Stimulated activated CD8-positive, alpha-beta memory T cell treated with anti-CD3 and anti-CD28 coated beads, Interleukin-2, amount 100 ng/mL, for 1 hour (primary cell): ENCODE measurements at places on chromosomes 13 and 19.

GRCh38 chr13:39998166-39998565, 342.7 kb downstream of the COG6 start:
- DNase-seq, result no peak

DNA sequence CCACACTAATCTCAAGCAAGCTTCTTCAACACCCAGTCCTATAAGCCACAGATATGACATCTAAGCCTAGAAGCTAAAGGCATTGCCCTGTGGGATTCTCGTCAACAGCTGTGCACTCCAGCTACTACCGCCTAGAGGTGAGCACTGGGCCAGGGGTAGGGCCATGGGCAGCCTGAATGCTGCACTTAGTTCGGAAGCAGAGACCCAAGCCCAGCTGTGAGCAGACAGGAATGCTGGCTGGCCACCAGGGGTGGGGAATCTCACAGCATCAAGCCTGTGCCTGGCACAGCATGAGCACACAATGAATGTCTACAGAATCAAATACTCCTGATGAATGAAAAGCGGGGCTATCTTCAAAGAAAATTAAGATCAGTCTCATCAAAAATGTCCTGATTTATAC, 167.5 kb upstream of the UBL3 start:
- DNase-seq, result no peak

DNA sequence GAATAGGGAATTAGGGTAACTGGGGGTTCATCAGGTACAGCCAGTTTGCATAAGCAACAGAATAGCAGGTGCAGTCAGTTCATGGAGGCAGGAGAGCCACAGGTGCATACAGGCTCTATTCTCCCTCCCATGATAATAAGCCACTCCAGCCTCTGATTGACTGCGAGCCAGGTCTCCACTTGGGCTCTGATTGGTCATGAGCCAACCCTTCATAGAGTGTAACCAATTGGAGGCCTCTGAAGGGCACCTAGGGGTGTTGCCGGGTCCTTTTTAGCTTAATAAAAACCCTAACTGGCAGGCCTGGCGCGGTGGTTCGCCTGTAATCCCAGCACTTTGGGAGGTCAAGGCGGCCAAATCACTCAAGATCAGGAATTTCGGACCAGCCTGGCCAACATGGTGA, 8.7 kb upstream of the CKM start:
- DNase-seq, result no peak

- no peak for DNase-seq
Observed at GRCh38 chr13:97387485-97387839, 46.5 kb upstream of the RAP2A start.

DNA sequence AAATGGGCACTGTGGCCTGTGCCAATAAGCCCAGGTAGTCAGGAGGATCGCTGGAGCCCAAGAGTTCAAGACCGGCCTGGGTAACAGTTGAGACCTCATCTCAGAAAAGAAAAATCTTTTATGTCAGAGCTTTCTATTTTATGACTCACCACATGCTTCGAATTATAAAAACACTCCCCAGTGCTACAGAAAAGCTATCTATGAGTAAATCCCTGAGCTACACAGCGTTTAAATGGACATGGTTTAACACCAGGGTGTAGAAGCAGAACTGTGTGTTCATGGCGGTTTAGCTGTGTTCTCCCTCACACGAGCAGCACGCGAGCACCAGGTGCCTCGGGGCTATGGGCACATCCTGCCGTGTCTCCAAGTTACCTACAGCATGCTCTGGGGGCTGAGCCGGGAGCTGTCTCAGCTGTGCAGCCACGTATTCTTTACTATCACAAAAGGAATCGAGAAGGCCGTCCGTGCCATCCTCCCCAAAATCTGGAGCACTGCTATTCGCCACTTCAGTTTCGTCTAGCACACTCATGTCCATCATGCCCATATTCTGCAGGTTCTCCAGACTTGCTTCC, 6.7 kb downstream of the SAFB2 start:
- DNase-seq, result no peak

DNA sequence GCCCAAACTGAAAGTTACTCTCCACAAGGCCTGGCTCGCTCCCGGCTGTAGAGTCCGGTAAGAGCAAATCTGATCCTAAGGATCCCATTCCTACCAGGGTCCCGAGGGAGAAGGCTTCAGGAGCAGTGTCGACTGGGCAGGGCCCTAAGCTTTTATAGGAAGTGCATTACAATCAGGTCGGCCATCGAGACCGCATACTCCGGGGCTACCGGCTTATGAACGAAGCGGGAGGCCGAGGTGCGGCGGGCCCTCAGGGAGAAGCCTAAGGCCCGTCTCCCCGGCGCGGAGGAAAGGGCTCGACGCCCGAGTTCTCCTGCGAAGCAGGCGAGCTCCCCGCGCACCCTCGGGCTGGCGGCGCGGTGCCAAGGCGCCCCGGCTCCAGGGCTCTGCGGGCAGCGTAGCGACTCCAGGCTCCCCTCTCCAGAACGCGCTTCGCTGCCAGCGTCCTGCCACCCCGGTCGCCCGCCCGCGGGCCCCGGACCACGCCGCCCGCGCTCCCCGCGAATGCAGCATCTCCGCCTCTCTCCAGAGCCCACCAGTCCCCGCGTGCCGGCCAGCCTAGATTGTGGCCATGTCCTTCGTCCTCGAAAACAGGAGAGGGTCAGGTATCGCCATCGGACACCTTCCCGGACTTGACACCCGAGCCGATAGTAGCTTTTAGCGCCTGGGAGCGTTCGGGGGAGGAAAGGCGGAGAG, 1.4 kb downstream of the EFNB2 start:
- DNase-seq, result no peak

DNA sequence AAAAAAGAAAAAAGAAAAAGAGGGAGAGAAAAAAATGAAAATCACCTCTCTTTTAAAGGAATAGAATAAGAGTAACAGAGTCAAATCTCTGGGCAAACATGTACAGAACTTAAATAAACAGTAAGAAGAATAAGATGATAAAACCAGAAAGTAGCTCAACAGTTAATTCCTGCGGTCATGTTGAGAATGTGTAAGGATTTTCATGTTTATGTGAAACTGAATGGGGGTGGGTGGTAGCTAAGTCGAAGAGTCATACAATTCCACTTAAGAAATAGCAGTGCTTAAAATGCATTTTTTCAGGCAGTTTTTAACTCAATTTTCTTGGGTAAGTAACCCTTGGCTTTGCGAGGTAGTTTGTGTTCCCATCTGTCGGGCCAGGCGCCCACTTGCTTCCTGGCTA, 60.9 kb downstream of the PEX11G start:
- no peak for DNase-seq

- no peak for DNase-seq
Observed at GRCh38 chr19:30861919-30862318, 487.3 kb downstream of the TSHZ3 start.

DNA sequence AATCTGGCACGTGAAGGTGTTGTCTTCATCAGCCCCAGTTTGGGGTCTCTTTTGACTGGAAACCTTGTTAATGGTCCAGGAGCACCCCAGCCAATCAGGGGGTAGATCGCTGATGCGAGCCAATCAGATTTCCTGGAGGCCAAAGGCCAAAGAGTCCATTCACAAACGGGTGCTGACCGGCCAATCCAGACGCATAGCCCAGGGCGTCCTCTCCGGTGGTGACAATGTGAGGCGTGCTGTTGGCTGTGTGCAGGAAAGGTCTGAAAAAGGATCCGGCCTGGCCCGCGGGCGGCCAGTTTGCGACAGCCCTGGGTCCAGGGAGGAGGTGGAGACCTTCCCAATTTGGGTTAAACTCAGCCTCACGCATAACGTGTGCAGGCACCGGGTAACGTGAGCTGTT, 3.1 kb downstream of the MAST3 start:
- DNase-seq, result no peak

- no peak for DNase-seq
Observed at GRCh38 chr13:49584771-49585182, 581 bp downstream of the RCBTB1 start.

- no peak for DNase-seq
Observed at GRCh38 chr13:94761407-94761806, 49.1 kb upstream of the SOX21 start.

DNA sequence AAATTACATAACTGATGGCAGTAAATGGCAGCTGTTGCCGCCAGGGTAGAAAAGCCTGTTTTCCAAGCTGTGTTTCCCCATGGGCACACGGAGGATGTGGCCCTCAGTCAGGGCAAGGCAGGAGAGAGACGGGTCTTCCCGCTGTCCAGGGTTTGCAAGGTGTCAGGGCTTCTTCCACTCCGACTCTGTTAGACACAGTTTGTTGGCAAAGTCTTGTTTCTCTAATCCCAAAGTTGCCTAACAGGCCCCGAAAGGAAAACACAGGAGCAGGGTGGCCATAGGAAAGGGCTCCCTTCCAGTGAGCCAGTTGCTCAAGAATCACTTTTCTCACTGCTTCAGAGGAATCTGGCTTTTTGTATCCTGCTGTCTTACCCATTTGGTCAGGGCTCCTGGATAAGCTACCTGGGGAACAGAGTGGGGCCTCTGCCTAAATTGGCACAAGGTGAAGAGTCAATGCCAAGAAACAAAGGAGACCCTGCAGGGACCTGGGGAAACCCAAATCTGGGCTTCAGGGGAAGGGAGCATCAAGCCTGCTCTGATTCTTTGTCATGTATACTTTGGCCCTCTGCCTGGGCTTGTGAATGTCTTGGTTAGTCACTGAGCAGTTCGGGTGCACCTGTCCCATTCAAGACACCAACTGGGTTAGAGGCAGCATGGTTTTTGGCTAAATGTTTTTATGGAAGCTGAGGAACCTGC, 29.0 kb upstream of the CXCL17 start:
- DNase-seq, result no peak

GRCh38 chr13:79648191-79648590, 167.2 kb downstream of the NDFIP2 start:
- no peak for DNase-seq

GRCh38 chr19:19711306-19711933, 21.5 kb downstream of the ZNF14 start:
- DNase-seq, result no peak

DNA sequence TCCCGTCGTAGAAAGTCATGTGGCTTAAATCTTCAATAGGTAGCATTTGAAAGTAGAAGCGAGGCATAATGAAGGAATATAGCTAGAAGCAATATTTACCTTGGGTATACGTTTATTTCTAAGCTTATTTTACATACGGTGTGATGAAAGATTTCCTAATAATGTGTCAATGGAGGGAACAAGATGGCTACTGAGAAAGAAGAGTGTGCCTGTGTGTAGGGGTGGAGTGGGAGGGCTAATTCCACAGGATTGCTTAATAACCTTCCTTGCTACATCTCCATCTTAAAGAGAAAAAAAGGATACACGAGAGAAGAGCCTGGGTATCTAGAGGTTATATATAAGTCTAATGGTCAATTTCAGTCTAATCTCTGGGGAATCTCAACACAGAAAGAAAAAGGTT, 2.0 kb downstream of the SPART start:
- no peak for DNase-seq

DNA sequence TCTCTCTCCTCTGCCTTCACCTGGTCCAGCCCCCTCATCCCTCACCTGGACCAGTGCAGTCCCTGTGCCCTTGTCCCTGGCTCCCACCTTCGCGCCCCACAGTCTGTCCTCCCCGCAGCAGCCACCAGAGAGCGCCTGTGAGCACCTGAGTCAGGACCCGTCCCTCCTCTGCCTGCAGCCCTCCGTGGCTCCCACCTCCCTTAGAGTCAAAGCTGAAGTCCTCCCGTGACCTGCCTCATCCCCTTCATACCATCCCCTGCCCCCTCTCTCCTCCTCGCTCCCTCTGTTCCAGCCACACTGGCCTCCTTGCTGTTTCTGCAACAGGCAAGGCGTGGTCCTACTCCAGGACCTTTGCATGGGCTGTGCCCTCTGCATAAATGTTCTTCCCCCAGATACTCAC, 10.3 kb downstream of the CELF5 start:
- no peak for DNase-seq

DNA sequence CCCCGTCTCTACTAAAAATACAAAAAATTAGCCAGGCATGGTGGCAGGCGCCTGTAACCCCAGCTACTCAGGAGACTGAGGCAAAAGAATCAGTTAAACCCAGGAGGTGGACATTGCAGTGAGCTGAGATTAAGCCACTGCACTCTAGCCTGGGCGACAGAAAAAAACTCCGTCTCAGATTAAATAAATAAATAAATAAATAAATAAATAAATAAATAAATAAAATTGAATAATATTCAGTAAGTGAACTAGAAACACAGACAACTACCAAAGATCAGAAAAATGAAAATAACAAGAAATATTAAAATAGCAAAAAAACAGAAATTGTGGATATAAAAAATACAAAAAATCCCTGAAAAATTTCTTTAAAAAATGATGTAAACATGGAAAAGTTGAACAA, 172.4 kb downstream of the ZNF486 start:
- no peak for DNase-seq

DNA sequence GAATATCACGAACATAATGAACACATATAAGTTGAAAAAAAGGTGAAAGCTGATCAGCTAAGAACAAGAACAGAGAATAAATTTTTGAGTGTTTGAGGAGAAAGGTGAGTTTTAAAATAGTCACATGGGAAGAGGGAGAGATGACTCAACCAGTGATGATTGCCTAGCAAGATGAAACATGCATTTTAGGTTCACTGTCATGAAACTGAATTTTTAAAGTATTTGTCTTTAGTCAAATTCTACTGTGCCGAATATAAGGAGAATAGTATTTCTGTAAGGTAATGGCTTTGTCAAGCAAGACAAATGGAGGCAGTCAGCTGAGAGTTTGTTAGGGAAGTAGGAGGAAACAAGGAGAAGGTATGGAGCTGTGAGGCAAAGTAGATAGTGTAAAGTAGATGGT, 2557.4 kb downstream of the PCDH9 start:
- DNase-seq, result no peak

DNA sequence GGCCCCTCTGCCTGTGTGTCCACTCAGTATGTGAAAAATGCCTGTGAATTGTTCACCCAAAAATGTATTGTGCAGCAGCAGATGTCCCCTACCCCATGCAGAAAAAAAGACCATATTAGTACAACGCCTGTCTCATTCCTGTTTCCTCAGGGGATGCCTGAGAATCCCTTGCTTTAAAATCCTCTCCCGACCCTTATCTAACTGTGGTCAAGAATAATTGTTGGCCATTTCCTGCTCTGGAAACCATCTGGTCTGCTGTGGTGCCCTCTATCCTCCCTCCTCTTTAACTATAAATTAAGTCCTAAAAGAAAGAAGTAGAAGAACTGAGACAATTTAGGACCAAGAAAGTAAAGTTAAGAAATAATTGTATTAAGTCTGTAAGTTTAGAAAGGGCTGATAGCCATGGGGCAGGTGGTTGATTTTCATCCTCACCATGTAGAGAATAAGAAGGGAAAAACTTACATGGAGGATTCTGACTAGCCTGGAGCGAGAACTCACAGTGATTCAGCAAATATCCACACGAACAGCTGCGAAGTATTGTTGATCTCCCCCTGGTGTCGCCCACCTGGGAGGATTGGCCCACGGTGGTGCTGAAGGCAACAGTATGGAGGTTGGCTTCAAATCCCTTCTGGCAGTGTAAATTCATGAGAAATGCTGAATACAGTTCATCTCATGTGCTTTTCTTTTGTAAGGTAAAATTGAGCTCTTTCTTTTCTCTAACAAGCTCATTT, 85.6 kb downstream of the COL4A2 start:
- no peak for DNase-seq

- DNase-seq, result no peak
Observed at GRCh38 chr19:19528721-19529490, at the start of gene YJEFN3. YJEFN3 (plus strand) TSS chr19:19528911; CDS start chr19:19528933, 22 bp downstream.

GRCh38 chr19:45677351-45678230, 9.6 kb downstream of the GIPR start:
- no peak for DNase-seq

GRCh38 chr13:36294096-36294495, 3.5 kb downstream of the CCDC169 start:
- no peak for DNase-seq
